ENCODE measurements at places on chromosomes 3 and 15.

- DNase-seq, result no peak
Measured at GRCh38 chr3:135228201-135228600, 433.1 kb downstream of the EPHB1 start.

GRCh38 chr15:72991026-72991425 is 61.2 kb upstream of the NEO1 start:
- no peak for DNase-seq

DNA sequence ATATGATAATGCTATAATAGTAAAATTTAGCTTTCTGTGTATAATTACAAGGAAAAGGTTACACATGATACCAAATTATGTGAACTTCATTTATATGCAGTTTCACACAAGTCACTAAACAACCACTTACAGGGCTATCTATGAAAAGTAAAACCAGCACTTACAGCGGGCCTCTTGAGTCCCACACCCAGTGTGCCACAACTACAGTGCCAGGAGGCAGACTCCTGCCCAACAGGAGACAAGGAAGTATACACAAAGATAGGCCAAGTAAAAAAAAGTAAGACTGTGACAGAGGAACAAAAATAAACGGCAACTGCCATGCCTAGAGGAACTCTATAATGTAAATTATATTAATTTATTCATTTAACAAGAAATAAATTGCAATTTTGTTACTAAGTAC is 53.4 kb upstream of the NEK10 start:
- DNase-seq, result no peak

GRCh38 chr15:88987934-88988671 is 74.9 kb upstream of the MFGE8 start:
- no peak for DNase-seq

DNA sequence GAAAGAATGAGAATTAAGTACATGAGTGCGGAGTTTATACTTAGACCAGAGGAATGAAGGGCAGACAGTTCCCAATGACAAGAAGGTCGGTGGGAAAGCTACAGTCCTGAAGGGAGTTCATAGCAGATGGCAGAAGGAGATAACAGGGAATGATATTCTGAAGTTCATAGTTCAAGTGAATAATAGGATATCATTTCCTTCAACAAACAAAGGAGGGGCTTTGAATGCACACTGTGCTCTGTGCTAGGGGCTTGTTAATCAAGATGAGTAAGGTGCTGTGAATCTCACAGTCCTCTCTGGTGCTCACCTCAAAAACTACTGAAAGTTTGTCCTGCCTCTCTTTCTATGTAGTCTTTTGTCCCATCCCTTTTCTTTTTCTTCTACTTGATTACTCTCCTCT is 41.9 kb downstream of the SIDT1 start:
- no peak for DNase-seq

Data from HuH-7 (cell line).